NAMALWA (cell line): ENCODE measurements at places on chromosomes 2 and 18.

GRCh38 chr2:188207554-188207953, 84.1 kb upstream of the GULP1 start:
- DNase-seq, result no peak

DNA sequence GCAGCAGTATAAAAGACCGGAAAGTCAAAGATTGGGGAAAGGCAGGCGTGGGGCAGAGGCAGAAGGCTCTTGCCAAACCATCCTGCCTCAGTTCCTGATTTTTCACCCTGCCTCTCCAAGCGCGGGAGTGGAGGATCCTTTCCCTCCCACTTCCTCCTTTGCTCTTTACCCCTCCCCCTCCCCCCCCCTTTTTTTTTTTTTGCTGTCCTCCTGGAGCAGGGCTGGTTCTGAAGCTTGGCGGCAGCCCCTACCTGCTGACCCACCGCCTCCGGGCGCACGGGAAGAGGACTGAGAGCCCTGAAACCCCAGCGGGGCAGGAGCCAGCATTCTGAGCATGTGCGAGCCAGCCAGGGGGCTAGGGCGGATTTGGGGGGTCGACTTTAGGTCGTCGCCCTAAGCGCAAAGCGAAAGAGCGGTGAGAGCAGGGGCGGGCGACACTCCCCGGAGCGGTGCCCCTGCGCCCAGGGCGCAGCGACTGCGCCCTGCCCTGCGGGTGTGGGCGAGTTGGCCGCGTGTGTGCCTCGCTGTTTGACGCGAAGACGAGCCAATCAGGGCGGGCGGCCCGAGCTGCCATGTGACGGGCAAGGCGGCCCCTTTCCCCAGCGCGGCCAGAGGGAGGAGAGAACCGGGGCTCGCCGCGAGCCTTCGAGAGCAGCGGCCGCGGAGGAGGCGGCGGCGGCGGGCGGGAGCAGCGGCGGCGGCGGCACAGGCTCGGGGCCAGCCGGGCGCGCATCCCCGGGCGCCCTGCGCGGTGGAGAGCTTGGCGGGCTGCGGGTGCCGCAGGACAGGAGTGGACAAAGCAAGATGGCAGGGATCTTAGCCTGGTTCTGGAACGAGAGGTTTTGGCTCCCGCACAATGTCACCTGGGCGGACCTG, at the start of gene CERS6:
Gene CERS6 (plus strand): TSS at position 628 of the 876 bp plus-strand sequence. CDS start 177 bp downstream, at position 805.
- no peak for DNase-seq

DNA sequence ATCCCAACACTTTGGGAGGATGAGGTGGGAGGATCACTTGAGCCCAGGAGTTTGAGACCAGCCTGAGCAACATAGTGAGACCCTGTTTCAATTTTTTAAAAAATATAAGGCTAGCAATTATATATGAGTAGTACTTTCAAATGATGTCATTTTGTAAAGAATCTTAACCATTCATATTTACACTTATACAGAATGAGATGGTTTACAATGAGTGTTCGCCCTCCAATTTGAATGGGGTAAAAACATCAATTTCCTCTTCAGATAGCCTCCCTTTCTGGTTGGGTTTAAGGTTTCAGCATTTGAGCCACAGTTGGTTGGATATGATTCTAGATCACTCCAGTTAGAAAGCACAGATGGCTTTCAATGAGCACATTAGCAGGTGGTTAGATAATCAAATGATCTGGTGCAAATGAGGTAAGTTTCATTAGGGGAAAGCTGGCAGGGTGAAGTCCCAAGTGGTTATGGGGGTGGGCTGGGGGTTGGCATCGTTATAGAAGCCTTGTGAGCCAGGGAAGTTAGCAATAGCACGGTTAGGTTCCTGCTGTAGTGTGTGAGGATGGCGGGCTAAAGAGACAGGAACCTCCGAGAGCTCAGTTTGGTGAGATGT, 63.9 kb downstream of the TRPM8 start:
- DNase-seq, result no peak

DNA sequence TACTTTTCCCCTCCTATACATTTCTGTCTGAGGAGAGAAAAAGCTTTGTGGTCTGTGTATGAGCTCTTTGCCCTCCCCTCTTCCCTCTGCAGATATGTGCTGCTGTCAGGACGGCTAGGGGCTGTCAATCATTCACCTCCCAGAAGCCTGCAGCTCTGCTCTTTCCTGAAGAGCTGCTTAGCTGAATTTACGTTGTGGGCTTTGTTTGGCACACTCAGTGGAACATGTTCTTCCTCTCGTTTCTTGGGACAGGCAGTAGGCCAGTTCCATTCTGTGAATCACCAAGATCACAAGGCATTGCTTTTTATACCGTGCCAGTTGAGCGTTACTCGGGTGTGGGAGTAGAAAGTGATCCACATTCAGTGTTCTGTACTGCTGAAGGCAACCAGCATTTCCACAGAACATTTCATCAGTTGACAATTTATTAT, 136.7 kb downstream of the LAMA3 start:
- DNase-seq, result no peak

DNA sequence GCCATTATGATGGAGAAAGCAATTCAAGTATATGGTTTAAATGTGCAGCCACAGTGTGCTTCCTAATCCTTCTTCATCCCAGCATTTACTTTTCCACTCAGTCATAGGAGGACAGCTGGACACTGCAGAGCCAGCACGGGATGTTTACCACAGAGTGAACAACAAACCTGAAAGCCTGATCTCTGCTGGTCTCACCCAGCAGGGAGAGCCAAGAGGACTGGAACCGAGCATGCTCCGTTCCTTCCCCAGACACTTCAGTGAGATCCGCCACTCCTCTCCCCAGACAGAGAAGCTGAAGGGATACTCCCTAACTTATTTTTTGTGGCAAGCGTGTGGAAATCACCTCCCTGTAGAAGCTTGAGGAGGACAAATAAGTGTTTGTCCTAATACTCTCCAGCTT, 23.2 kb upstream of the GORASP2 start:
- no peak for DNase-seq

DNA sequence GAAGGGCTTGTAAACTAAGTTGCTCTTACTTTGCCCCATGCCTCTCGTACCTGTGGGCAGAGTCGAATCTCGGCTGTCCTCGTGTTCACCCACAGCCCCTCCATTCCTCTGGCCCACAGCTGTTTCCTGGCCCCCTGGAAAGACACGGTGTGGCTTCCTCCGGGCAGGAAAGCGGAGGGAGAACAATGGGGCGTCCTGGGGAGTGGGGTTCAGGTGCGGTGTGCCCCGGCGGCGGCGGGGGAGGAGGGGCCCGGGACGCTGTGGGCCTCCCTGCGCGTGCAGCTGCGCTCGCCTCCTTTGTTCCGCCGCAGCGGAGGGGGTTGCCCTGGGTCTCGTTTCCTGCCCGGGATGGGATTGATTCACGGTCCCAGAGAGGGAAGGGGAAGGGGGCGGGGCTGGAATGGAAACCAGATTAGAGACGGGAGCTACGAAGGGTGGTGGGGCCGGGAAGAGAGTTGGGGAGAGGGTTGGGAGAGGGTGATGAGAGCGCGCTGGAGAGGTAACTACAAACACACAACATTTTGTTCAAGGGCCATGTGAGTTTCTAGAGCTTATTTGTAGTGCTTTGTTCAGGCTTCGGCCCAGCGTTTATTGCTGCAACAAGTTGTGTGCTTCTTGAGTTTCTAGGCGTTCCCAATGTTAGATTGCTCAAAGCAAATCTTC, 796 bp downstream of the MYO1B start:
- DNase-seq, result no peak

GRCh38 chr2:85754313-85755095, 713 bp downstream of the ATOH8 start:
- DNase-seq, result no peak
